NCI-H2081 treated with DMSO at 0.1 percent for 48 hours (cell line): ENCODE measurements at places on chromosomes 7 and 10.

GRCh38 chr7:35776686-35777085, 24.2 kb upstream of the SEPTIN7 start:
- no peak for DNase-seq

- no peak for DNase-seq
Measured at GRCh38 chr7:40199076-40199802, 64.4 kb downstream of the SUGCT start.

DNA sequence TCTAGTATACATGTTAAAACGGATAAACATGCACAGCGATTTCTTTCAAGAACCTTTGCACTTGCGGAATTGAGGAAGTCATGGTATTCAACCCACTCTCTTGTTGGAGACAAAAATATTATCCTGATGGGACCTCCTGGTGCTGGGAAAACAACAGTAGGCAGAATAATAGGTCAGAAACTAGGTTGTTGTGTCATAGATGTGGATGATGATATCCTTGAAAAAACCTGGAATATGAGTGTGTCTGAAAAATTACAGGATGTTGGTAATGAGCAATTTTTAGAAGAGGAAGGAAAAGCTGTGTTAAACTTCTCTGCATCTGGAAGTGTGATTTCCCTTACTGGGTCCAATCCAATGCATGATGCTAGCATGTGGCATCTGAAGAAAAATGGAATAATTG, 6.9 kb downstream of the THNSL1 start:
- no peak for DNase-seq

- DNase-seq = no peak
Measured at GRCh38 chr7:50723888-50724287, 58.8 kb downstream of the GRB10 start.

DNA sequence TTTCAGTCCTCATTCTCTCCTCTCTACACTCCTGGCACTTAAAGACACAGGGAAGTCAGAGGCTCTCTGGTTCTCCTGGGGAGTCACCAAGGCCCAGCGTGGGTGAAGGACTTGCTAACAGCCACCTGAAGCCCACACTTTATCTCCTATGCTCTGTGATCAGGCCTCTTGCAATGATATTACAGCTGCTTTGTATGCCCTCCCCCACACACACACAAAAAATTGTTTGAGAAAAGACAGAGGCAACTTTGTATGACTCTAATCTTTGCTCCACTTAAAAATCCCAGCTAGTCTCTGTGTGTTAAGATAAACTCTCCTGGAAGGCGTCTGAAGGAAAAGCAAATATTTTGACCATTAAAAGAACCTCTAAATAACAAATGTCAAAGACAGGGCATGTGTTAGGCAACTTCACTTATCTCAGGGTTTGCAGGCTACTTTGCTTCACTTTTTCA, 507.2 kb downstream of the TNS3 start:
- no peak for DNase-seq

DNA sequence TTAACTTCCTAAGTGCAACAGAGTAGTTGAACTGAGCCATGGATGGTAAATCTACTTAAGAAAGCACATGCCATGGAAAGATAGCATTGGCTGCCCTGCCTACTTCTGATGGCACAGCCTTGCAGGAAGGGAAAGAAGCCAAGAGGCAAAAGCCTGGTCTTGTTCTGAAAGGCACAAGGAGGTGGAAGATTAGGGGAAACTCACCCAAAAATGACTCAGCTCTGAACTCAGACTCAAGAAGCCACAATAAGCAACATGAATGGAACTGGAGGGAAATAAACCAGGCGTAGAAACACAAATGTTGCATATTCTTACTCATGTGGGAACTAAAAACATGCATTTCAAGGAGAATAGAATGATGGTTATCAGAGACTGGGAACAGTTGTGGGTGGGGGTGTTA, 20.8 kb upstream of the ALOX5 start:
- no peak for DNase-seq

DNA sequence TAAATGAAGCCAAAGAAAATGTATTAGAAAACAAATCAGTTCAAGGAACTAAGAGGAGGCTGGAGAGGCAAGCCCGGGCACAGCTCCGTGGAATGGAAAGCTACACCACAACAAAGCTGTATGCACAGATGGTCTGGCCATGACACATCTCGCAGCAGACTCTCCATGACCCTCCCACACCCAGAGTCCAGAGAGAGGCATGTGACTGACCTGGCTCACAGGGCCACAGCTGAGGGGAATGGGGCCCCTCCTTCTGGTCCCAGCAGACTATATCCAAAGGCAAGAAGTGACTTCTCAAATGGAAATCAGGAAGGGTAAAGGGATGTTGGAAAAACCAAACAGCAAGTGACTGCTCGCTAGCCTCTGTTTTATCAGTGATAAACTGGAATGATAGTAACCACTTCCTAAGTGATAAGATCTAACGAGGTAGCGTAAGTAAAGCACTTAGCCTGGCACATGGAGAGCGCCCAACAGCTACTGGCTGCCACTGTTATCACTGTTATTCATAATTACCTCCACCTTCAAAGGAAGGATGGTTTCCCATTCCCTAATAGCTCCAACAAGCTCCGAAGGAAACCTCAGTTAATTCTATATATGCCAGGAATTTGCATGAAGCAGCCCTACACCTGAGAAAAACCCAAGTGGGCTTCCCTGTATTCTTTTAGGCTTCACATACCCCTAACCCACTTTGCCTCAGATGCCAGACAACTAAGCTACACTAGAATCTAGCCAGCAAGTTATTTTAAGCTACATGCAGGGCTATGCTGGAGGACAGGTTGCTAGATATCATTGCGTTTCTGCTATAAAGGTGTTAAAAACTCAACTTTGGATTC, 8.4 kb downstream of the OSBPL3 start:
- no peak for DNase-seq

GRCh38 chr7:98911916-98912315, 33.6 kb downstream of the TRRAP start:
- no peak for DNase-seq

DNA sequence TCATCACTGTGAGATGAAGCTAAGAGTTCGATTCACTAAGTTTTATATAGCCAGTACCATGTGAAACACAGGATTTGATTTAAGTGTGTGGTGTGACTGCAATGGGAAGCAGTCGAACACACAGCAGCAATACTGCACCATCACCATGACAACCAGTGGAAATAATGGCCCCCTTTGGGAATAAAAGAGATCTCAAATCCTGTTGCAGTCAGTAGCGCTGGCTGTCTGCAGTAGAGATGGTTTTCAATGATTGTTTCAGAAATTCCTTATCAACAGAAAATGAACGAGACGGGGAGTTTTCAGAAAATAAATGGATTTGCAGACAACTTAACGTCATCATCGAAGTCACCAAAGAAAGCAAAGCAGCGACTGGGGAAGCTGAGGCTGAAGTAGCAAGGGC, 91.0 kb downstream of the PTPRE start:
- no peak for DNase-seq

DNA sequence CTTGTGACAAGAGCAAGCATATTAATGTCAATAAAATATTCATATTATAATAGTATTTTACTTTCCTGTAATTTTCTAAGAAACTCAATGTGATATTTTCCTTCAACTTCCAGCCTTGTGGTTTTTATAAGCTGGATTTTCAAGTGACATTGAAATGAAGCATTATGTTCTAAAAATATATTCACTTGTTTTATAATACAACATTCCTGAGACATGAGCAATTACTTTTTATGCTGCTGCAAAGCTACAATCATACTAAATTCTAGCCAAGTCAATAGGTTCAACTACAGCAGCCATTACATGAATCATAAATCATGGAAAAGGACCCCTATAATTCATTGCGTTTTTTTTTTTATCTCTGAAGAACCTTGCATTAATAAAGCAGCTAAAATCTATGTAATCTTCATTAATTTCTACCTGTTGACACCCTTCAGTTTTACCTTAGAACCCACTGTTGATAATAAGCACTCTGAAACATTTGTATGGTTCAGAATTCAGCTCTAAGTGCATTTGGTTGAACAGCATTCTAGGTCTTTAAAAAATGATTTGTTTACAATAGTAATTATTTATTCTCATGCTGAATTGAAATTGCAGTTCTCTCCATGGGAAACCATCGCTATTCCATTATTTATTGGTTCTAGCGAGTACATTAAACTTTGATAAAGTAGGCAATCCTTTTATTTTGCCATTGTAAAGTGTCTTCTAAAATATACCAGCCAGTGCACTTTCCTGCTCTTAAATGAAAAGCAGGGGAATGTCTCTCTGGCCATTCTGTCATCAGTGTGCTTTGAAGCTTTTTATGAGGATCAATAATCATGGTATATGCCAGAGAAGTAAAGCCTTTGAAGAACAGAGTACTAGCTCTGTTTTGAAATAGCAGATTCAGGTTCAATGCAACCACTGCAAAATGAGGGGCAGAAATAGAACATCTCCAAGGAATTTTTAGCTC, 132.6 kb downstream of the GNAT3 start:
- DNase-seq = peak; percentile 77

DNA sequence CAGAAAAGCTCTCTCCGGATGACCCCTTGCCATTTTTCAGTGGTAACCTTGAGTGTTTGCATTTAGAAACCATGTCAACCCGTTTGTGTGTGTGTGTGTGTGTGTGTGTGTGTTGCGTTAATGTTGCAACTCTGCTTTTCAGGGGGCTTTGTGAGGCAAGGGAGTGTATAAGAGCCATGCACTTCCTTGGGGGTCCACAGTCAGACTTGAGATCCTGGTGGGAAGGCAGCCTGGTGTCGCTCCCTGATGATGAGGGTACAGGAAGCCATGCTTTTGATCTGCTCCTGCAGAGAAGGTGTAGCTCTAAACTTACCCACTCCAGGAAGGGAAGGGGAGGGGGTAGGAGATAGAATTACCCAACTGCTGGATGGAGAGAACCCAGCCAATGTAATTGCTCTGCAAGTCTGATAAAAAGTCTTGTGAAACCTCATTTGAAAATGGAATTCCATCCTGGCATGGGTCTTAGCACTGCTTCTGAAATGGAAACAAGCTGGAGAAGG, 10.7 kb downstream of the GRK5 start:
- DNase-seq = no peak

DNA sequence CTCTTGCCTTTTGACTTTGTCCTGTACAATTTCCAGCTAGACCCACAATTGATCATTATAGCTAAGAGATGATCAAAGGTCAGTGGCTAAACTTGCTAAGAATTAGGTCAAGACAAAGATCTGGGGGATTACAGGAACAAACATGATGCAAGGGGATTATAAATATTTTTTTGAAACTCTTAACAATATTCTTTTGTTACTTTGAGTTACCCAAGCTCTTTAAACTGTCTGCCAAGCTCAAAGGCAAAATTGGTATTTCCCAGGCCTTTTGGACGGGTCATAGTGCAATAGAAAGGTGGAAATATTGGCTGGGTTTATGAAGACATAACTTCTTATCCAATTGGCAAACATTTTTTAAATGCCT, 23.4 kb downstream of the TBXAS1 start:
- no peak for DNase-seq

DNA sequence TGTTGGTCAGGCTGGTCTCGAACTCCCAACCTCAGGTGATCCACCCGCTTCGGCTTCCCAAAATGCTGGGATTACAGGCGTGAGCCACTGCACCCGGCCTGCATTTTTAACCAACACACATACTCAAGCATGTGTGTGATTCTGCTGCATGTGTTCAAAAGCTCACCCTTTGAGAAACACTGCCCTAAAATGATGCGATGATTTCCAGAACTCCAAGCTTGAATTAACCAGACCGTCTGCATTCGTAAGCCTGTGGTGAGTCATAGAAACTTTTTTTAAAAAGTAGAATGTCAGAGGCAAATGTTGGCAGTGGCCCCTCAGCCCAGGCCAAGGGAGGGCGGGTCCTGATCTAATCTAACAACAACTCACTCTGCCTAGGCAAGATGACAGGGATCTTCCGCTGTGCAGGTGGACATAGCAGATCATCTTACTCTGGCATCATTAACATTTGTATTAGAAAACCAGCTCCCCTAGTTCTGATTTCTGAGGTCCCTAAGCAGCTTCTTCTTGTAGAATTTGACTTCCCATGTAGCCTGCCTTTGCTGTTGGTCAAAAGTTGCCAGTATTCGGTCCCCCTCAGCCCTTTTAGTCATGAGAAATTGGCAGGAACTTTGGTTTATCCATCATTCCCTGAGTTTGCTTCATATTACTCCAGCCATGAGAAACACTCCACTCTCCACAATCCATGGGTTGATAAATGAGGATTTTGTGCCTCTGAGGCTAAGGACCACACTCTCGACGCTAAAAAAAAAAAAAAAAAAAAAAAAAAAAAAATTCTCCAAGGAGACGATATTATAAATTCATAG, 190.4 kb downstream of the SKIDA1 start:
- DNase-seq = no peak

DNA sequence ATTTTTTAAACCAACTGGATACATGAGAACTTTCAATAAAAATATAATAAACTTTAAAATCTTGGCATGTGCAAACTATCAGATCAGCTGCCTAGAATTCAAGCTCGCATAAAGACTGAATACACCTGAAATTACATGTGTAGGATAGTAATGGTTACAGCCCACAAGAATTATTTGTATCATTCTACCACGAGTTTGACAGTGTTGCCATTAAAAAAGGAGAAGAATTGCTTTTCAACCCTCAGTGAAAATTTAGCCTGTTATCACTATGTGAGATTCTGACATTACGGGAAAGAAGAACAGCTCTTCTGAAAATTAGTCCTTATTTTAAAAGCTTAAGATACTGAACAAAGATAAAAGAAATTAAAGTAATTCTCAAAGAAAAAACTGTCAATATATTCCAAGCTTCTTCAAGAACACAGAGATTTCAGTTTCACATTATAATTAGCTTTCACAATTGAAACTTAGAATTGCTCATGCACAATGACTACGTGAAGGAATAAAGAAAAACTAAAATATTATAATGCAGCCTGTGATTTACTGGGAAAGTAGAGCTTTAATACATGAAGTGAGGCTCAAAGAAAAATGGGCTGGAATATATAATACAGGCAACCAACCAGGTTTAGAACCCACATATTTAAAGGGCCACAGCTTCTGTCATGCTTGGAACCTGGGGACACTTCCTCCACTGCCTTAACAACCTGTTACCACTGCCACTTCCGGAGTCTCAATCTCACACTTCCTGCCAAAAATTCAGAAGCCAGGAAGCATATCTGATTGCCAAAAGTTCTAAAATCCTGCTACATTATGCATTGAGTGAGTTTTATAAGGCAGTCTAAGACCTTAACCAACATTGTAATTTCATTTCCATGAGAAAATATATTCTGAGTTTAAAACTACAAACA, 23.2 kb downstream of the TPK1 start:
- DNase-seq = no peak

DNA sequence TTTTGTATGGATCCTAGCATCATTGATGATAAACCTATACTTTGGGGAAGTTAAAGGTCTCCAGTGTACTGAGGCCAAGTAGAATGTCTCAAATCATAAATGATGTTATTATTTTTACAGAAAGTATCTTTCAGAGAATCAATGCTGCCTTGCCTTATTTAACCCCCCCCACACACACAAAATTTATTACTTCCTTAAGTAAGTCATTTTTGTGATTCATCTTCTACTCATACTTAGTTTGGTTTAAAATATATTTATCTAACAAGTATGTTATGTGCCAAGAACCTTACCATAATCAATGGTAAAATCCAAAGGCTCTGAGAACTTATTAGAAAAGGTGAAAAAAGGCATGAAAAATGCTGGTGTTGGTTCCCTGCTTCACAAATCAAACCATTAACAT, 18.8 kb upstream of the CLDN12 start:
- DNase-seq = no peak
